ENCODE measurements at places on chromosomes 2 and 18.

DNA sequence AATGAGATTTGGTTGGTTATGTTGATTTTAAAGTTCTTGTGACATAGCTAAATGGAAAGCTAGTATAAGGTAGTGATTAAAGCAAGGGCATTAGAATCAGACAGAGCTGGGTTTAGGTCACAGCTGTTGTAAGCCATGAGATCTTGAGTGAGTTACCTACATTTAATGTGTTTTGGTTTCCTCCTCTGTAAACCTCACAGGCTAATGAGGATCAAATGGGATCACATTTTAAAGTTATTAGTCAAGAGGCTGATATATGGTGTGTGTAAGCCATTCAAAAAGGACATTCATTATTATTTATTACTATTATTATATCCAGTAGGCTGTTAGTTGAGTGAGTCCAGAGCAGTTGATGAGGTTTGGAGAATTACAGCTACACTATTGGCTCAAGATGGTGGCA, 416.2 kb downstream of the IRS1 start:
- no peak for DNase-seq

GRCh38 chr2:139514951-139515350, 734.8 kb upstream of the NXPH2 start:
- no peak for DNase-seq

GRCh38 chr2:50328680-50329079, 703.3 kb downstream of the NRXN1 start:
- no peak for DNase-seq

- DNase-seq, result no peak
These were observed 44.4 kb downstream of the NETO1 start for GRCh38 chr18:72823345-72823744.

GRCh38 chr2:74760875-74761630, 72.9 kb upstream of the HK2 start:
- no peak for DNase-seq

GRCh38 chr2:128304715-128305554, 13.7 kb downstream of the HS6ST1 start:
- DNase-seq, result peak; percentile 38

DNA sequence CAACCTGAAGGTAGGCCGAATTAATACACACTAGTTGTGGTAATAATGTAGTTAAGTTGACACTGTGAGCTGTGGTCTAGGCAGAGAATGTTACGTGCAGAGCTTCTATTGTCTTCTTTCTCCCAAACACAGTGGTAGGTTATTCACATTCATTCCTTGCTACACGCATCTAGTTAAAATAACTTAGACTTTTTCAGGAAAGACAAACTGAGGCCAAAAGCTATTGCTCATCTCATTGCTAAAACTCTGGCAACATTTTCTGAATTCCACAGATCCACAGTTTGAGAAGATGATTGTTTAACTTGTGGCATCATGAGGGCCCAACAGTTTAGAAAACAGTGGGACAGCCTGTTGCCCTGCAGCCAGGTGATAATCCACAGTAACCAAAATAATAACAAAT, 850.4 kb upstream of the FSHR start:
- no peak for DNase-seq

DNA sequence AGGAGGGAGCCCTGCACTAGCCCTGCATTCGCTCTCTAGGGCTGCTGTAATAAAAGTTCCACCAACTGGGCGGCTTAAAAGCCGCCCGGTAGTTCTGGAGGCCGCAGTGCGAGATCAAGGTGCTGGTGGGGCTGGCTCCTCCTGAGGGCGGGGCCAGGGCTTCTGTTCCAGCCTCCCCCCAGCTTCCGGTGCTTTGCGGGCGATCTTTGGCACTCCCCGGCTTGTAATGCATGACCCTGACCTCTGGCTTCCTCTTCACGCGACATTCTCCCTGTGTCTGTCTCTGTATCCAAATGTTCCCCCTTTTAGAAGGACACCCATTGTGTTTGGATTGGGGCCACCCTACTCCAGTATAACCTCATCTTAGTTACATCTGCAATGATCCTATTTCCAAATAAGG, 84.5 kb downstream of the ZCCHC2 start:
- DNase-seq, result no peak

GRCh38 chr2:8552293-8552801, 129.5 kb upstream of the ID2 start:
- DNase-seq, result no peak

GRCh38 chr2:152247337-152247695, 71.8 kb upstream of the STAM2 start:
- DNase-seq, result no peak

GRCh38 chr2:8271461-8271860, 410.4 kb upstream of the ID2 start:
- DNase-seq, result no peak
